ENCODE measurements at places on chromosomes 3 and 15.

DNA sequence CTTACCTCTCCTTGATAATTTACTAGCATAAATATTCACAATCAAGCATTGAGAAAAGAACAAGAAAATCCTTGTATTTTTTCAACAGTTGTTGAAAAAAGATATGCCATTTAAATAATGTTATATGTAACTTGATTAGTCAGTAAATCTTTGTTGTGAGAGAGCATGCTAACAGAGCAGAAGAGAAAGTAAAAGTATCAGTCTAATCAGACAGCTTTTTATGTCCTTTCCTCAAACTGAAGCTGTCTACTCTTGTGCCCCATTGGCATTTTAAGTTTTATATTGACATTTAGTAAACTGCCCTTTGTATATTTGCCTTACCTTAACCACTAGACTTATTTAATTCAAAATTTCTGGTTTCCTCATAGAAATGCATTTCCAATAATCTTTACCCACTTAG is 668.7 kb downstream of the OTOL1 start:
- no peak for DNase-seq

GRCh38 chr3:2354702-2355101 is 256.0 kb downstream of the CNTN4 start:
- no peak for DNase-seq

- DNase-seq, result no peak
Observed at GRCh38 chr3:69236812-69237707, 114.7 kb upstream of the LMOD3 start.

- no peak for DNase-seq
Observed at GRCh38 chr15:90376789-90377188, 11.3 kb upstream of the IQGAP1 start.

DNA sequence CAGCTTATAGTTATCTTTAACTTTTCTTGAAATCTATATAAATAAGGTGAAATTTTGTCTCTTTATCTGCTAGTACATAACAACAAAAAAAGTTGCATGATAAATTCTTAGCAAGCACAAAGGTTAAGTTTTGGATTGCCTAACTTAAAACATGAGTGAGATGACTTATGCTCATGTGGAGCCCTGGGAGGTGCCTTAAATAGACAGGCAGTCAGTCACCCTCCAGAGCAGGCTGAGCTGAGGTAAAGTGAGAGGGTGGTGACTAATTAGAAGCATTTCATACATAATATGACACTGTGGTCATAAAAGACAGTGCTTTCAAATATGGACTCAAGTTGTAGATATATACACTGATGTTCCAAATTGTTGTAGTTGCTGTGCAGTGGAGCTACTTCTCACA is 14.6 kb upstream of the MME start:
- DNase-seq, result no peak

GRCh38 chr15:27183201-27183600 is 212.2 kb downstream of the GABRG3 start:
- no peak for DNase-seq

- DNase-seq, result no peak
Observed at GRCh38 chr15:65338366-65338765, 33.9 kb downstream of the RNU5B-1 start.

GRCh38 chr3:149371001-149371722 is 6.3 kb downstream of the TM4SF1 start:
- no peak for DNase-seq

DNA sequence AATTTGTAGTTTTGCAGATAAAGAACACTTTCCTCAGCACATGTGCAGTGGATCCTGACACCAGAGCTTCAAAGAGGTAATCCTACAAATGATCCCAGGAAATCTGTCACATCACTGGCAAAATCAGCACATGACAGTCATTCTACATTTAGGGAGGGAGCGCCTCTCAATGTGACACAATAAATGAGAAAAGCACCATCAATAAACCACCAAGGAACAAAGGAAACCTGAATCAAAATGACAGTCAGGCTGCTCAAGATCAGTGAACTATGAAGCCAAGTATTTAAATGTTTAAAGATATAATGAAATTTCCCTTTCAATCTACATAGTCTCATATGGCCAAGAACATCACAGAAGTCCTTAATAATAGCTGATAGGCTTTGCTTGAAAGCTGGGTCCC is 119.5 kb downstream of the LRRN1 start:
- DNase-seq, result no peak

GRCh38 chr15:66401130-66402021 is 14.7 kb downstream of the MAP2K1 start:
- no peak for DNase-seq

DNA sequence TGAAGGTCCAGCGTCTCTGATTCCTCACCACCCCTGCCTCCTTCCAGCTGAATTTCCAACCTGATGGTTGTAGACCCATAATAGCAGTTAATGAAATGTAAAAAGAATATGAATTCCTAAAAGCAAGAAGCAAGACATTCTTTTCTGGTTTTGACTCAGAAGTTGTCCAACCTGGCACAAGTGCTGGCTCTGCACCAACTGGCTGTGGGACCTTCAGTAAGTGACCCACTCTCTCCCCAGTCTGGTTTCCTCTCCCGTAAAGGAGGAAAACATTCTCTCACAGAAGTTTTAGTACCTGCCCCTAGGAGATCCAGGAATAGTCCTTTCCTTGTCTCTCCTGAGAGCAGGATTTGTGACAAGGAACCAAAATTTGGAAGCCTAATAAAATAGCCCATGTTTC is 236.9 kb upstream of the TRIM42 start:
- DNase-seq, result no peak

DNA sequence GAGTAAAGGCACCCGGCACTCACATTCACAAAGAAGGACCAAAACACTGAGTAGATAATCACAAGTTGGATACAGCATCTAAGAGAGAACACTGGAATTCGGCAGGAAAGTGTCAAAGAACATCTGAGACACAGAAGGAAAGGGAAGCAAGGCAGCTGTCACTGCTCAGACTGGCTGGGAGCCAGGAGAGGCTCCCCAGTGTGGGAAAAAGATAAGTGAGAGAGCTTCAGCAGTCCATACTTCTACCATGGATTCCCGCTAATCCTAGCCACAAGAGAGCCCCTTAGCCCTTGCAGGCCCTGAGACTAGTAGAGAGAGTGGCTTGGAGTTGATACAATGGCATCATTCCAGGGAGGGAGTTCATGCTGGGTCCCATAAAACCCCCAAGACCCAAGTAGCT is 36.7 kb upstream of the CP start:
- DNase-seq, result no peak

DNA sequence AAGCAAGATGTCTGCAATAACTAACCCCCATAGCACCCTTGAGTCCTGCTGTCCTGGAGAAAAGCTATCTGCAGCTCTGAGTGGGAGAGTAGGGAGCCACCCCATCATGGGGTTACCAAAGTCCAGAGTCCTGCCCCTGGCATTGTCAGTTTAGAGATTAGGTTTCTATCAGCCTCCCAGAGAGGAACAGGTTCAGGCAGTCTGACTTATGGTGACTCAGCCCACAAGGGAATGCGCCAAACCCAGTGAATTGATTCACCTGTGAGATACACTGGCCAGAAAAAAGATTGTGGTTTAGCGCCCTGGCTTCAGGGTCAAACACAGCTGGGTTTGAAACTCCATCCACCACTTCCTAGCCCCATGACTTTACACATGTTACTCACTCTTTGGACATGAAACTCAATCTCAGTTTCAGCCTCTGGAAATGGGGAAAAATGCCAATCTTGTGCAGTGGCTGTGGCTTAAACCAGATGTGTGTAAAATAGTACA is 263.6 kb upstream of the HES1 start:
- no peak for DNase-seq

DNA sequence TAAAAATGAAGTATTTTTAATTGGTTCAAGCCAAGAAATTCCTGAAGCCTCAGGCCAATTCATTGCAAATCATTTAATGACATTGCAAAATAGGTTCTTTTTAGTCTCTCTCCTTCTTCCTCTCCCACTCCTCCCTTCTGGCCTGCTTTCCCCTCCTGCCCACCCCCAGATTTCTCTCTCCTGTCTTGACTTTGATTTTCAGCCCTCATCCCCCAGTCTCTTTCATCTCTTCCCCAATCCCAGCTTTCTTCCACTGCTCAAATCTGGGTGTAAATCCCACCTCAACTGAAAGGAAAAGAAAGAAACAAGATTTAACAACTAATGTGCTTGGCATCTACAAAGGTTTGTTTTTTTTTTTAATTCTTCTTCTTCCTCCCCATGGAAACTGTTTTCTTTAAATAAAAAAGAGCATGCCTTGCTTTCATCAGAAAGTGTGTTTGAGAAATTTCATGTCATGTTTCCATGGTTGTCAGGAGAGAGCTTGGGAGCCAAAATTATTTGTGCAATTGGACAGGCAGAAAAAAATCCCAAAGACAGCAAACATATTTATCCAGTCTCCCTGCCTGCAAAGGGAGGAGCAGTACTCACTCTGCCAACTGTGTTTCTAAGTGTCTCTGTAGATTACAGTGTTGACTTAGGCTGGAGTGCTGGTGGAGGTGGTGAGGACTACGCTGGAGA is 50.4 kb downstream of the BOC start:
- DNase-seq, result no peak

DNA sequence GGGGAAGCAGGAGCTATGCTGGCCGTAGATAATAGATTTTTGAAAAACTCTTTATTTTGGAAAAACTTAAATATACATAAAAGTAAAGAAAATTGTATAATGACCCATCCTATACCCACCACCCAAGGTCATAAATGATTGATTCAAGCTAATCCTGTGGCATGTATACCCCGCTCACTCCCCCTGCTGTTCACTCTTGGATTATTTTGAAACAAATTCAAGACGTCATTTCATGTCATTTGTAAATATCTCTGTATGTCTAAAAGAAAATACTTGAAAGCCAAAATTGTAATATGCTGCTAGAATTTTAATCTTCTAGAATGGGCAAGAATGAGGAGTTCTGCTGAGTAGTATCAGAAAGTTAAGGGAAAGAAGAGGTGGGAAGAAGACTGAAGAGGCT is 241.7 kb downstream of the FEZF2 start:
- DNase-seq, result no peak

DNA sequence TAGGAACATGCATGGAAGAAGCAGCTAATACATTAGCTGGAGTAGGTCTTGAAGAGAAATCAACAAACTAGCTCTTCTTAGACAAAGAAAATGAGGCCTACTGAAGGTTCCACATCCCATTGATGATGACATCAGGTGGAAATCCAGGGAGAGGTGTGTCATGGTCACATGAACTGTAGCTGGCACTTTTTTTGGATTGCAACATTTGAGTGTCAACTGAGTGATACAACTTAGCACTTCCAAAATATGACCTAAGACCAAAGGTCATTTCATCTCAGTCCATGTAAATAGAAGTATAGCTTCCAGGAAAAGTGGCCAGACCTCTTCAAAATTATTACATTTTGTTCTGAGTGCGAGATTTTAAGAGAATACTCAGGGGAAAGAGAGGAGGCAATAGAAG is 117.2 kb upstream of the MEIS2 start:
- DNase-seq, result no peak

GRCh38 chr3:13063225-13063624 is 10.0 kb downstream of the IQSEC1 start:
- DNase-seq, result no peak

DNA sequence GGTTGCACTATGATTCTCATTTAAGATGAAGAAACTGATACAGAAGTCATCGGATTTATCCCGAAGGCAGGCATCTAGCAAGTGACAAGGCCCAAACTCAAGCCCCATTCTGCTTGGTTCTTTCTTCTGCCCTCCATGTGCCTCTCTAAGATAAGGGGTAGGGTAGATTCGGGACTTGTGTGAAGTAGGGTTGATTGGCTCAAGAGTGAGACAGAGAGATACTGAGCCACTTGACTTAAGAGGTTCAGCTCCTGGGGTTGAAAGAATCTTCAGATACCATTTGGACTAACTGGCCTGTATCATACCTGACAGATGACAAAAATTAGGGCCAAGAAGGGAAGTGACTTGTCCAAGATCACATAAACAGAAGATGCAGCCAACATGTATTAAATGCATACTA is 891 bp downstream of the RFT1 start:
- DNase-seq, result no peak

- no peak for DNase-seq
Observed at GRCh38 chr15:56982987-56983386, 64.5 kb downstream of the TCF12 start.

DNA sequence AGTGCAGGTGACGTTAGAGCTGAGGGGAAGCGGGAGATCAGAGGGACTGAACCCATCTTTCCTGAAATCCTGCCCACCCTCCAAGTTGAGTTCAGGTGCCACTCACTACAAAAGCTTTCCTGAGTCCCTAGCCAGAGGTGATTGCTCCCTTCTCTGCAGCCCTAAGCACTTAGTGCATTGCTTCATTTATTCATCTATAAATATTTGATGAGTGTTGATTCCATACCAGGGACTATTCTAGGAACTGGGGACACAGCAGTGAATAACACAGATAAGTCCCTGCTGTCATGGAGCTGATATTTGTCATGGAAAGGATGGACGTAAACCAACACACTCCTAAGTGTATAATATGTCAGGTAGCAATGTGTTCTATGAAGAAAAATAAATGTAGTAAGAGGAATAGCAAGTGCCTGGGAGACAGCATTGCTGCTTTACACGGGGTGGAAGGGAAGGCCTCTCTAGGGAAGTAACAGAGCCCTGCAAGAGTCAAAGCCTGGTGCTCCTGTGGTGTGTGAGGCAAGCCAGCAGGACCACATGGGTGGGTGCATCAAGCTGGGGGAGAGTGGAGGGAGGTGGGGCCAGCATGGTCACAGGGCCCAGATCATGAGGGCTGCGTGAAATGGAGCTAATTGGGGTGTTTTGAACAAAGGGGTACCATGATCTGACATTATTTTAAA is 18.6 kb downstream of the ALPK3 start:
- no peak for DNase-seq

- no peak for DNase-seq
Observed at GRCh38 chr3:119356646-119357045, 62.5 kb downstream of the ARHGAP31 start.

GRCh38 chr3:11438646-11439045 is 166.4 kb downstream of the ATG7 start:
- no peak for DNase-seq

GRCh38 chr3:7973006-7973405 is 528.6 kb upstream of the LMCD1 start:
- DNase-seq, result no peak

DNA sequence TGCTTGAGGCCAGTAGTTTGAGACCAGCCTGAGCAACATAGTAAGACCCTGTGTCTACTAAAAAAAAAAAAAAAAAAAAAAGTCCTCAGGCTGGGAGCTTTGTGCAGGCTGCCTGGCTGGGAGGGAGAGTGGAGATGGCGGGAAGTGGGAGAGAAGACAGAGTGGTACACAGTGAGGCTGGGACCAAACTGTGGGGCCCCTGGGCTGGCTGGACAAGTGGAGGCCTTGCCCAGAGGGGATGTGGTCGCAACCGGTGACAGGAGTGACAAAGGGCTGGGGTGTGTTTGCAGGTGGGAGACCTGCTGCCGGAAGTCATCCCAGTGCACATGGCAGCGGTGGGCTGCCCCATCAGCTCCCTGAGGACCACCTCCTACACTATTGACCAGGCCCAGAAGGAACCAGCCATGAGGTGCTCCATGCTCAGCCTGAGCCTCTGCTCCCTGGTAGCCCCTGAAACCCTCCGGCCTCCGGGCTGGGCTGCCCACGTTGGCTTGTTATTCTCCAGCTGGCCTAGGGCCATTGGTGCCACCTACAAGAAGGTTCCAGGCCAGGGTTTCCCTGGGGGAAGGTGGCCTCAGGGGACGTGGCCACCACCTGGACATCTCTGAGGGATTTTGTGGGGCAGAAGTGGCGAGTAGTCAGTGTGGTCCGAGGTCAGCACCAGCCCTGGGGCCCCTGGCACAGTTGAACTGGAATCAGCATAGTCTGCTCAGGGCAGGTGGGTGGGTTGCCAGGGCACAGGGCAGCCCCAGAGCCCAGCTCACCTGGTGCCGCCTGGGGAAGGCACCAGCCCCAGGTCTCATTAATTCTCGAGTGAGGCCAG is 22.7 kb downstream of the ACAA1 start:
- DNase-seq, result peak; percentile 57

GRCh38 chr3:36840453-36840921 is 76.1 kb upstream of the DCLK3 start:
- no peak for DNase-seq

Data from suprapubic skin (tissue), 4 donors.